GM23248 (cell line): ENCODE measurements at places on chromosomes 6 and 20.

DNA sequence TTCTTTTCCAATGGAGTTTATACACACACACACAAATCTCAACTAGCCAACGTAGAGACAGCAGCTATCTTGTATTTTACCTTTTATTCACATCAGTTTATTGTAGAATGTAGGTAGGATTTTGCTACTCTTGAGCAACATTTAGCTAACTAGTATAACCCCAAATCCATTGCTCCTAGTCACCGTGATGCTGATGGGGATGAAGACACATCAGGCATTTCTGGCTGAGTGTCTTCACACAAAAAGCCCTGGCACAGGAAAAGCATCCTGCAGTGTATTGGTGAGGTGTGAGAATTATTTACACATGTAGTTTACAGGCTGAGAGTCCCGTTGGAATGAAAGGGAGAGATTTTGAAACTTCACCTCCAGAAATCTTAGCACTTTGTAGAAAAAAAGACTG, 65.9 kb upstream of the FBXL4 start:
- DNase-seq: peak; percentile 50

DNA sequence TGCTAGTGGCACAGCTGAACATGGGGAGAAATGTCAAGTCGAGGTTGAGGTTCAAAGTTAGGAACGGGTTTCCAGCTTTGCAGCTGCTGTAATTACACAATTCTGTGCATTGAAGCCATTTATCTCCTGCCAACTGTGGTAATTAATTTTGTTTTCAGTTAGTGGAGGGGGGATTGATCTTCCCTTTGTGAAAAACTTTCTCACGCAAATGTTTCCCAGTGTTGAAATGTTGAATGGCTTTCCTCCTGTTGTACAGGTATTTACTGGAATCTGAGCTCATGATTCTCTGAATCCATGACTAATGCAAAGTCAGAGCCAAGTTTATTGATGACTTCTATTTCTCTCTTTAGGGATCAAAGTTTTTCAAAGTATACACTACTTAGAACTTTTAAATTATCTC, 198.4 kb upstream of the SLC35B3 start:
- no peak for DNase-seq

DNA sequence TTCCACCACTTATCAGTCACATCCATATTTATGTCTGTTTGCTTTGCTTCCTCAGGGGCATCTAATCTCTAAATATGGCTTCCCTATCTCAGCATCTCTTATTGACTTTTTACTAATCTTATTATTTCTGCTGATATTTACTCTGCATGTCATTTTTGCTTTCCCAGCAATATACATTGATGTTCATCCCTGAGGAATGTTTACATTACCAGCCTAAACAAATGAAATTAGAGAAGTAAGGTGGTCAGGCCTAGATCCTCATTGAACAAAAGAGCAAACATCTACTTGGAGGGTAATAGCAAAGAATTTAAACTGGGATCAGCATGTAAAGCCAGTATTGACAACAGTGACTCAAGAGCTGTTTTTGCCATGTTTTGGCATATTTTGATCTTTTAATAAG, 546.4 kb downstream of the MMUT start:
- DNase-seq: no peak

DNA sequence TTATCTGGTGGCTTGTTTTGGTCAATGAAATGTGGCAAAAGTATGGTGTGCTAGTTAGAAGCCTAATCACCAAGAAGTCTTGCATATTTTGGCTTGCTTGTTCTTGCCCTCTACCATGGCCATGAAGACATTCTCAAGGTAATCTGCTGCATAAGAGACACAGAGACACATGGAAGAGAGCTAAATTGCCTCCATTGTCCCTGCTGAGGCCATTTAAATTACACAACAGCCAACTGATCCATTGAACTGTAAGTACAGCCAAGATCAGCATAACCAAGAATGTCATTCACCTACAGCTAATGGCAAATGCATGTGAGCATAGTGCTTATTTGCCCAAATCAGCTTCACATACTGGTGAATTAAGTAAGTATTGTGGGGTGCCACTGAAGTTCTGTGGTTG, 603.8 kb downstream of the FRK start:
- no peak for DNase-seq

DNA sequence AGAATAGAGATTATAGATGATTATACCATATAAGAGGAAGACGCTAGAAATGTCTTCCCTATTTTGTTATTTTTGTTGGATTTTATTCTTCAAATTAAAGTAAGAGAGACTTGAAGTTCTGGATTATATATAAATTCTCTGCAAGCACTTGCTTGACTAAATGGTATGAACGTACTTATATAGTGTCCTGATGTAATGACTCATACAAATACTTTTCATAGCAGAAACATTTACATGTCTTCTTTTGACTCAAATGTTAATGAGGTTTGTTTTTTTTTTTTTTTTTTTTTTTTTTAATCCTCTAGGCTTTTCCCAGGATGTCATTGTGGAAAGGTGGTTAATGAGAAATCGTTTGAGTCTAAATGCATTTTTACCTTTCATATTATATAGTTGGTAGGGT, 55.0 kb downstream of the PDE7B start:
- DNase-seq: peak; percentile 43

- DNase-seq: no peak
Measured at GRCh38 chr20:2618815-2619214, 33.6 kb upstream of the NOP56 start.

DNA sequence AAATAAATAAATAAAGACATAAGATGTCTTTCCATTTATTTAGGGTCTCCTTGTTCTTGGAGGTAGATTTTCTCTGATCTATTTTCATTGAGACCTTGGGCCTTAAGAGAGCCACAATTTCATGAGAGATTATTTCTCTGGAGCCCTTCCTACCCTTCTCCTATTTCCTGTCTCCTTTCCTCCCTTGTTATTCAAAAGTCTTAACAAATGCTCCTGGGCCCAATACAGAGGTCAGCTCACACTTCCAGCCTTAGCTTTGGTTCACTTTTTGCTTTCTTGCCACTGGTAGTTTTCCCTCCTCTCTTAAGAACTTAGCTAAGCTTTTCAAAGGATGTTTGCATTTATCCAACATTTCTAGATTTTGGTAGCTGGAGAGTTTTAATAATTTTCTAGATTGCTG, 44.0 kb downstream of the PTPRA start:
- no peak for DNase-seq

- DNase-seq: no peak
Measured at GRCh38 chr6:147991961-147992360, 350.7 kb upstream of the SASH1 start.

DNA sequence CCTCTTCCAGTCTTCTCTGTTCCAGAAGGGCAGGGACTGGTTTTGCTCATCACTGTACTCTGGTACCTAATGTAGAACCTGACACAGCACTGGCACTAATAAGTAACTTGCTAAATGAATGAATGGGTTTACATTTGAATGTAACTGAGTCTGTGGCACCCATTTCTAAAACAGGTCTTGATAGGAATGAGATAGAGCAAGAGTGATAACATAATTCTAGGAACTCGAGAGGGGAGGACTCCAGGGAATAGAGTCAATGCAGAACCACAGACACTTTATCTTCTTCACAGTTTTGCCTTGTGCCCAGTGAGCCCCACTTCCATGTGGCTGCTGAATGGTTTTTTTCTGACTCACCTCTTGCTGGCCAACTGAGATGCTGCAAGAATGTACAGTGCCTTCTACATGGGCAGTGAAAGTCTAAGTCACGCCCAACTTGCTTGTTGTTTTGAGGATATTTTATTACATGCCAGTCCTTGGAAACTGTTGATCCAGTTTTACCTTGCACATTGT, 61.1 kb downstream of the TBC1D7 start:
- DNase-seq: peak; percentile 12

GRCh38 chr6:130843575-130844320, 16.5 kb downstream of the SMLR1 start:
- DNase-seq: peak; percentile 55

DNA sequence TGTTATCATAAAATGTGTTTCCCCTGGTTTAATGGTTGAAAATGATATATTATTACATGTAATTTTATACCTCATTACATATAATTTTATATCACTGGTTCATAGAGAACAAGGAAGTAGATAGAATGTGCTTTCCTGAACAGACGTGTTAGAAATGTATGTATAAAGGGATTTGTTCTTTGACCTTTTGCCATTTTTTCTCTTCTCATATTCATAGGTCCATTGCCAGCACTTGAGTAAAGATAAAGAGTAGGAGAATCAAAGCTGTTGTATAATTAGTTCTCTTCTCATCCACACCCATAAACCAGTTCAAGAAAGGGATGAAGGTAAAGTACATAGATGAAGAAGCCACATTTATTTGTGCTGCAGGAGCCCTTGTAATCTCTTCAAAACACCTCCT, 46.7 kb downstream of the RNF217 start:
- DNase-seq: no peak

DNA sequence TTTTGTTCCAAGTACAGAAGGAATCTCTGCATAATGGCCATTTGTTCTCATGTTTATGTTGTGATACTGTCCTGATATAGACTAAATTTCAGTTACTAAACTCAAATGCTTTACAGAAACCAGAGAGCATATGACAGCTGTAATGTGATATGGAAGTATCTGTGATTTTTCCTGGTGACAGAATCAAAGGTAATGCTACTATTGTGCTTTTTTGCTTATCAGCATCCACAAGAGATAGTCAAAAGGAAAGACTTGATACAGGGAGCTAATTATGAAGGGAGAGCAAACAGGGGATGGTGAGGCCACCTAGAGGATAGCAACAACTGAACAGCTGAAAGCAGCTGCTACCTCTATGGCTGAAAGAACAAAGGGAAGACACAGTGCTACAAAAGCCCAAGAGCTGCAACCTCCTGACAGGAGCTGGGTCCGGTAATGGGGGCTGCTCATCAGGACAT, 181.4 kb downstream of the PHF3 start:
- peak; percentile 26 for DNase-seq

GRCh38 chr20:34710568-34710839, 6.4 kb downstream of the TP53INP2 start:
- DNase-seq: no peak

DNA sequence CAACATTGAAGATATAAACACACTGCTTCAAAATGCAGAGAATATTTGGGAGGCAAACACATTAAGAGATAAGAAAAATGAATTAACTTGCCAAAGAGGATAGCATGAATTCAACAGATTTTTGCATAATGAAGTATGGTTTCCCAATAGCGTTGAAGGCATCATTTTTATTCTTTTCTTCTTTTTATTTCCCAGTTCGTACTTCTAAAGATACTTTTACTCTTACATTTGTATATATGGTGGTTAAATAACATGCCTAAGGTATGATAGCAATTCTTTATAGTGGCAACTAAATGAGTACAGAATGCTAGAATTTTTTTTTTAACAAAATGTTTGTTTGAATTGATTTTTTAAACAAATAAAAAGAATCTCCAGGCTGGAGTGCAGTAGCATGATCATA, 473.4 kb upstream of the MARCKS start:
- DNase-seq: no peak

DNA sequence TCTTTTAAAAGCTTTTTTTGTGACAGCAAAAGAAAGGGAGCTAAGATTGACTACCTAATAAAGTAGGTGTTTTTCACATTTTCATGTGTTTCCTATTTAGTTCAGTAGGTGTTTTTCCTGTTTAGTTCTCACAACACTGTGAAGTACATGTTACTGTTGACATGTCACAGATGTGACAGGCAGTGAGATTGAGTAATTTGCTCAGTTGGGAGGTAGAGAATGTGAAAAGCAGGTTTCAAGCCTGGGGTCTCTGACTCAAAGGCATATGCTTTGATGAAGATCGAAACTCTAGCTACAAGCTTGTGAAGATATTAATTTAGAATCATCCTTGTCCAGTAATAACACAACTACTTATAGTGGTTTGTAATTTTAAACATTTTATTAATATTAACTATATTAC, 43.1 kb downstream of the SLX4IP start:
- no peak for DNase-seq

GRCh38 chr6:161869491-161869890, 595.6 kb upstream of the AGPAT4 start:
- DNase-seq: no peak

- DNase-seq: no peak
Measured at GRCh38 chr6:110482774-110483400, 6.5 kb upstream of the SLC22A16 start.

GRCh38 chr6:56279331-56280080, 32.1 kb upstream of the COL21A1 start:
- DNase-seq: no peak

GRCh38 chr20:33838035-33838864, 27.1 kb downstream of the CHMP4B start:
- no peak for DNase-seq

DNA sequence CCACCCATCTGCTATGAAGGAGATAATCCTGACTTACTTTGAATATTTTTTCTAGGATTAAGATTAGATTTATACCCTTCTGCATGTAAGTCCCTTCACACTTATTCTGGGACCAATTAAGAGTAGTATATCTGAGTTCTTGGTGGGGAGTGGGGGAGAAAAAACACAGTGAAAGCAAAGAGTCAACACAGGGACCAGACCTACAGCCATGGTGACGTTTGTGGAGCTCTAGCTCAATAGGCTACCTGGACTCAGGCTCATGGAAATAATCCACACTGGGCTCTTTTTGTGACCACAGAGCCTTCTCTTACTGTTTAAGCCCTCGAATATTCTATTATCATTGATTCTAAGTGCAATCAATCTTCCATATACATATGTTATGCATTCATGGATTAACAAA, 491.4 kb downstream of the LMBRD1 start:
- DNase-seq: no peak

- no peak for DNase-seq
Measured at GRCh38 chr6:81130969-81131368, 621.5 kb downstream of the TENT5A start.

DNA sequence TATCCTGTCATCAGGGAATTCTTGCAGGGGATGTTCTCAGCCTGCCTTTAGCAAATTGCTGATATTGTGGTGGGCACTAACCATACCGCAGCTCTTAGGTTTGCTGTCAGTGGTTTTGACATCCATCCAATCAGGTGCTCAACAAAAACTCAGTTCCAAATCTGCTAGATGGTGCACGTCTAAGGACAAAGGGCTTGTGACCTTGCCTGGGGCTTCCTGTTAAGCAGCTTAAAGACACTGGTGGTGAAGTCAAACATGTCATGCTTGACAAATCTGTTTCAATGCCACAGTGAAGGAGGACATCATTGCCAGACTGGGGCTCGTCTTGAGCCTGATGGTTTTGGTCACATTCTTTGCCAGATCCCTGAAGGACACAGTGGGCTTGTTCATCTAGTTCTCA, 179.8 kb upstream of the NOX3 start:
- DNase-seq: no peak

- peak; percentile 79 for DNase-seq
Measured at GRCh38 chr20:50191065-50191543, 474 bp downstream of the CEBPB start.

DNA sequence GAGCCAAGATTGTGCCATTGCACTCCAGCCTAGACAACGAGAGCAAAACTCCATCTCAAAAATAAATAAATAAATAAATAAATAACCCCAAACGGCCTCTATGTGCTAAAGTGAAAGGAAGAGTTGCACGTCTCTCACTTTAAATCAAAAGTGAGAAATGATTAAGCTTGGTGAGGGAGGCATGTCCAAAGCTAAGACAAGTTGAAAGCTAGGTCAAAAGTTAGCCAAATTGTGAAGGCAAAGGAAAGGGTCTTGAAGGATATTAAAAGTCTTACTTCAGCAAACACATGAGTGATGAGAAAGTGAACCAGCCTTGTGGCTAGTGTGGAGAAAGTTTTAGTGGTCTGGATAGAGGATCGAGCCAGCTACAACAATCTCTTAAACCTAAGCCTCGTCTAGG, 14.3 kb downstream of the ZBP1 start:
- no peak for DNase-seq
